NB4 (cell line): ENCODE measurements at places on chromosomes 12 and 14.

DNA sequence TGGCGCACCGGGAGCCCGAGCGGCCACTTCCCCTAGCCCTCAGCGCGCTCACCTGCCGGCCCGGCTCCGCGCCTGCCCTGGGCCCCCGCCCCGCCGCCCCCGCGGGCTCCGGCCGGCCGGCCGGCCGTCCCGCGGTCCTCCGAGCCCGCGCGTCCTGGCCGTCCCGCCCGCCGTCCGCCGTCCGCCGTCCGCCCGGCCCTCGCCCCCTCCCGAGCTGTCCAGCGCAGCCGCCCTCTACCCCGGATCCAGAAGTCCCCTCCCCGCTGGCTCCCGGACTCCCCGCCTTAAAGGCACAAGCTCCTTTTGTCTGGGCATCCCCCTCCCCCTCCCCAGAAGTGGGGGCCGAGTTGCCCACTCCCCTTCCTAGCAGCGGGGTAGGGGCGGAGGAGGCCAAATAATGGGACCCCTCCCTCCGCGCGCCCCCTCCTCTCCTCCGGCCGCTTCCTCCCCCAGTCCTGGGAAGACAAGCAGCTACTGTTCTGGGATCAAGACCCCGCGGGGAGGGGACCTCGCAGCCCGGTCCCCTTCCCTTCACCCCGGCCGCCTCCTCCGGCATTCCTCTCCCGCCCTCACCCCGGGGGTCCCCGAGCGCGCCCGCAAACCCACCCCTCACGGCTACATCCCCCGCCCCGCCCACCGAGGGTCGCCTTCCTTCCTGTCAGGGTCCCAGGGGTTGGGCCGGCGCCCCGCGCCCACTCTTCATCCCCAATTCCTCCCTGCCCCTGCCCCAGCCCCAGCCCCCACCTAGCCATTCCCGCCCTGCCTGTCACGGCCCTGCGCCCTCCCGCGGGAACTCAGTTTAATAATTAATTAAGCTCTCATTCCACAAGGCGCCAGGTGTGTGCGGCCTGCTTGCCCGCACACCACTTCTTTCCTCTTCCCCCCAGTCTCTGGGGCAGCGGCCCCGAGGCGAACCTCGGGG is at the start of gene ADCY6:
ADCY6 (minus strand) TSS at position 236 of the 922 bp plus-strand sequence. CDS start 5,655 bp downstream, outside the sequence.
- peak; percentile 32 for DNase-seq

DNA sequence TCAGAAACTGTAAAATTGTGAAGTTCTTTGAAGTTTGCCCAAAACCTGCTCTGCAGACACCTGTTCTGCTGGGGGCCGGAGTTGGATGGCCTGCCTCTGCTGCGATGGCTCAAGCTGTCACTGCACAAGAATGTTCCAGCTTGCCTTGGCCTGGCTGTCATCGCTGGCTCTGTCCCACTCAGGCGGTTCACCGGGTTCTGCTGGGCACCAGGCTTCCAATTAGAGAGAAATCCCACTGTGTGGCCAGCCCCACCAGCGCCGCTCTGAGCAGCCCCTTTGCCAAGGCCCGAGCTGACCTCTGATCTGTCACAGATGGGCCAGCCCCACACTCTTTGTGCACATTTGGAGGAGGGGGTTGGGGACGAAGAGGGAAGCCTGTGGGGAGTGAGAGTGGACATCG is 71.7 kb upstream of the GPATCH2L start:
- no peak for DNase-seq

DNA sequence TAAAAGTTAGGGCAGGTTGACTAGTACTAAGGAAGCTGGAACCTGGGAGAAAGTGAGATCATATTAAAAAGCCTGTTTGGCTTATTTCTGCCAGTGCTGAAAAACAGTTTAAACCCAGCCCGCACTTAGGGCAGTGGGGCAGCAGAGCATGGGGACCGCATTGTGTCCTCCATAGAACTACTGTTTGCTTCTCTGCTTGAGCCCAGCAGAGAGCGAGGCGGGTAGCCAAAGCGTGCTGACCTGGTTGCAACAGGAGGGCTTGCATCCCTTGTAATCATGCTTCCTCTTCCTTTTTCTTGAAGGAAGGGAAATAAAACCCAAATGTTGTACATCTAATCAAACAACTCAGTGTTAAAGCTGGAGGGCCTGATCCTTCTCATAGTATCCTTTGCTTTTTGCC is 82.5 kb upstream of the HOXC13 start:
- DNase-seq = no peak

GRCh38 chr12:78185109-78185508 is 354.4 kb downstream of the NAV3 start:
- DNase-seq = no peak

DNA sequence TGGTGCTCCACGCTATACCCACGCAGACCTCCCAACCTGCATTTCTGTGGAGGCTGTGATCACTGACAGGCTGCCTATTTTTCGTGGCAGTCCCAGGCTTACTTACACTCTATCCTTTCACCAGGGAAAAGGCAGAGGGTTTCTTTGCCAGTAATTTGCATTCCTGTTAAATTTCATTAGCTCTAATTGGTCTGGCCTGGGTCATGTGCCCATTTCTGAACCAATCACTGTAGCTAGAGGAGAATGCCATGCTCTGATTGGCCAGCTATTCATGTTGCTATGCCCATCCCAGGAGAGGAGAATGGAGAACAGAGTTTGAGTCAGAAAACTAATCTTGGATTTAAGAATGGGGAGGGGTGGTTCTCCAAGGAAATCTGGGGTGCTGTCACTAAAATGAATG is 43.2 kb upstream of the TUNAR start:
- no peak for DNase-seq

GRCh38 chr14:54562334-54562733 is 4.6 kb upstream of the SAMD4A start:
- no peak for DNase-seq

- no peak for DNase-seq
Observed at GRCh38 chr12:62588916-62589315, 122.3 kb downstream of the MON2 start.

DNA sequence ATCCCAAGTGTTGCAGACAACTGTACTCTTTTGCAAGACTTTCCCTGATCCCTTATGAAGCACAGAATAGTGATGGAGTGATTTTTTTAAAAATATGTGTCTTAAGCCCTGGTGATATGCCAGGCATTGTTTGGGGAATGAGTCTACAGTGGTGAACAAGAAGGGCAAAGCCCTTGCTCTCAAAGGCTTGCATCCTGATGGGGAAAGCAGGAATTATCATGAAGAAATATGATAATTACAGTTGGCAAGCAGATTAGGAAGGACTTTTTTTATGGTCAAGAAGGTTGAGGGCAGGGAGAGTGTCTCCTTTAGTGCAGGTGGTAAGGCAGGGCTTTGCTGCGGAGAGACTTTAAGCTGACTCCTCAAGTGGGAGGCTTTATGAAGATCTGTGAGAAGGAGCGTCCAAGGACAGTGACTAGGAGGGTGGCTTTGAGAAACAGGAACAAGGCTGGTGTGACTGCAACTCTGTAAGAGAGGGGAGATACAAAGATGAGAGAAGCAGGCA is 100.2 kb downstream of the SYNE2 start:
- no peak for DNase-seq

DNA sequence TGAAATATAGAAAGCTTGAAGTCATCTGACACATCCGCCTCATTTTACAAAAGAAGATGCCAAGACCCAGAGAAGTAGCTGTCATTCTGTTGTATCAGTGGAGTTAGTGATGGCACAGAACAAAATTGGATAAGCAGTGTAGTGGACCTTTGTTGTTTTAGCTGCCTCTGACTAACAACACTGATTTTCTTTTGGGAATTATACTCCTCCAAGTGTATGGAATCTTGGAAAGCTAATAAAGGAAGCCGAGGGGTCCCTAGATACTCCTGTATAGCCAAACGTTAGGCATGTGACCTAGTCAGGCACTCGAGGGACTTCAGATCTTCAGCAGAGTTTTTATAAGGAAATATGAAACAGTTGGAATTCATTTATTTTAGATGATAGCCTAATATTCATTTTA is 94.5 kb downstream of the OTOGL start:
- no peak for DNase-seq

- DNase-seq = peak; percentile 27
Observed at GRCh38 chr12:102642199-102642598, 161.8 kb upstream of the IGF1 start.

DNA sequence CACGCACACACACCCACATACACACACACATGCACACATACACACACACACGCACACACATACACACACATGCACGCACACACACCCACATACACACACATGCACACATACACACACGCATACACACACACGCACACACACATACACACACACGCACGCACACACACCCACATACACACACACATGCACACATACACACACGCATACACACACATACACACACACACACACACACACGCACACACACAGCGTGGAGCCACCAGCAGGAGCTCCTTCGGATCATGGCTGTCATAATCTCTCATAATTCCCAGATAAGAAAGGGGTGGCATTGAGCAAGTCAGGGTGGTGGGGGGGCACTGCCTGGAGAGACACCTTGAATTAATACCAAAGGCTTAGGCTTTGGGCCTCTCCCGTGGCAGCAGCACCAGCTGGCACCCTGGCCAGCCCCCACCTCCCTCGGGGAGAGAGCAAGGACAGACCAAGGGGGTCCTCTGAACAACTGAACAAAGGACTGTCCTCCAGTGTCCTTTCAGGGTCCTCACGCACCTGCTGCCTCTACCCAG is 21.9 kb downstream of the ANO2 start:
- DNase-seq = no peak

DNA sequence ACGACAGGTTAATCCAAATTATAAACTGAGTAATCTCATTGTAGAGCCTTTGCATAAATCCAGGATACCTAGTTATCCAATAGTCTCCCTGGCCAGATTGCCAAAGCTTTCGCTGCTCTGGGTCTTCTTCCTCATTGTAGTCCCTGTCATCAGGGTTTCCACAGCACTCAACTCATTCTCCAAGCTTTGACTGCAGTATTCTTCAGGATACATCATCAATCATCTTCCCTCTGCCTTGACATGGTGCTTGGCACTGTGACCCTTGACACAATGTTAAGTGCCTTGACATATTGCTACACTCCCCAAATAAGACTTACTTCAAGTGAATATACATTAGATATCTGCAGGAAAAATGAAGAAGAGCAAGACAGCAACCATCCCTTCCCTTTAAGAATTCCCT is 60.1 kb upstream of the RESF1 start:
- DNase-seq = no peak

DNA sequence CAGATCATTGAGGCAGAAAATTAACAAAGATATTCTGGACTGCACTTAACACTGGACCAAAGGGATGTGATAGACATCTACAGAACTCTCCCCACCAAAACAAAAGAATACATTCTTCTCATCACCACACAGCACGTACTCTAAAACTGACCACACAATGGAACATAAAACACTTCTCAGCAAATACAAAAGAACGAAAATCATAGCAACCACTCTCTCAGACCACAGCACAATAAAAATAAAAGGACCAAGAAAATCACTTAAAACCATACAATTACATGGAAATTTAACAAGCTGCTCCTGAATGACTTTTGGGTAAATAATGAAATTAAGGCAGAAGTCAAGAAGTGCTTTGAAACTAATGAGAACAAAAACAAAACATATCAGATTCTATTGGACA is 254.0 kb upstream of the STXBP6 start:
- no peak for DNase-seq

- no peak for DNase-seq
Observed at GRCh38 chr14:95300697-95301526, 18.8 kb downstream of the CLMN start.

DNA sequence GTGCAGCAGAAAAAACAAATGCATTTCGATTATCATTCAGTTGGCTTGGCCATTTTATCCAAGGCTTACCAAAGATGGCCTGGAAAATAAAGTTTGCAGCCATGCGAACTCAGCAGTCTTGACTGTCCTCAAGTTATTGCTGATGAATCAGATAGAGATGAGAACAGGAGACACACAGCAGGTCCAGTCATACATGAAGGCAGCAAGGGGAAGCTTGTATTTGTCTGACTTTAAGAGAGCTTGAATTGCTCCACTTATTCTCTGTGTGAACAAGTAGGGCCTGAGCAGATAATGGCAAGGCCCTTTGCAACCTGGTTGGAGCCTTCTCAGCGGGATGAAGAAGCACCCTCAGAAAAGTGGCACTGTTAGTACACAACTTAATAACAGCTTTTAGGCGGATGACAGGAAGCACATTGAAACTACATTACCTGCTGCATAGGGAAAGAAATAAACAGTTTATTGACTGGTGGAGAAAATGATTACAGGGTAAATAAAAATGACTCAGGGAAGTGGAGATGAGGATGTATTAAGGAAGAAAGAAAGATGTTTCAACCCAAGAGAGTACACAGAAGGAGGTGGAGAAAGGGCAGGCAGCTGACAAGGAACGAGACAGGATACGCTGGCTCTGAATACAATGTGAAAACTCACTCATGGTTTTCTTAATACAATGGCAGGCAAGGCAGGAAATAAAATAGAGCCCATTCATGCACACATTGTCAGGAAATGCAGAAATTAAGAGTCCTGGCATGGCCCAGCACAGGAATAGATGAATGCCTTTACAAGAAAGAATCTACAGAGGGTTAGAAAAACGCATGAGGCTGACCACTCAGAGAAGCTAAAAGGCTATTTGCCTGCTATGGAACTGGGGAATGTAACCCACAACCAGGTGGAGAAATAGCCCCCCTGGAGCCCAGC is 128.4 kb downstream of the GALC start:
- DNase-seq = no peak

DNA sequence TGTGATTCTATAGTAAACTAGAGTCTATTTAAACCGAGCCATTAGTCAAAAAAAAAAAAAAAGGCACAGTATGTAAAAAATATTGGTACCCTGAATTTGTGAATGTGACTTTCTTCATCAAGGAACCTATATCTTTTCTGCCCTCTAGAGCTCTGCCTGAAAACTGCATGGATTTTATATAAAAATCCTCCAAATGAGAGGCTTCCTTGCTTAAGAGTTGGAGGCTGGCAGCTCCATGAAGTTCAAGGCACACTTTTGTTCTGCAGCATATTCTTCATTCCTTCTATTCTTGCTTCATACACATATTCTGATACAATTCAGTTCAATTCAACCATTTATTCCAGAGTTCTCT is 23.1 kb upstream of the NKX2-8 start:
- peak; percentile 4 for DNase-seq
